HuH-7.5 (cell line): ENCODE measurements at places on chromosomes 7 and 10.

DNA sequence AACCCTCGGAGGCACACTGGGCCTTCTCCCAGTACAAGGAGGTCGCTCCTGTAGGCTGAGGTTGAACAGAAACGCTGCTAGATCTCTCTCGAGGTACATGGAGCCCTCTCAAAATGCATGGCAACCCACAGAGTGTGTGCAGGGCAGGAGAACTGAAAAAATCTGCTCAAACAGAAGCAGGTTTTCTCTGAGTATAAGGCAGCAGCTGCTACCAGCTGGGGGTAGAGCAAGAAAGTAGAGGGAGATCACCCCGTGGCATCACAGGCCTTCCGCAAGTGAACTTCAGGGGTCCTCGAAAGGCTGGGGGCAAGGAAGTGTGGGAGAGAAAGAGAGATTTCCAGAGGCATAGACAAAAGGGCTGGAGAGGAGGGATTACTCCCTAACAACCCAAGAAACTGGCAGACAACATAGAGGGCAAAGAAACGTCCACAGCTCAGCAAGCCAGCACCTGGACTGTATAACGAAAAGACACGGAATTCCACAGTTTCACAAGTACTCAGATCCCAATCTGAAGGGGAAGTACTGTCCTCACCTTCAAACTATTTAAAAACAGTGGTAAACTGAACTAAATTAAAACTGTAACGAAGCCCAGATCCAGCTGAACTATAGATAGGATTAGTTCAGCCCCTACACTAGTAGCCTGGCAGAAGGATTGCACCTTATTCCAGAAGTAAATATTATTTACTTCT lies 299.2 kb downstream of the IPMK start:
- DNase-seq, result no peak

DNA sequence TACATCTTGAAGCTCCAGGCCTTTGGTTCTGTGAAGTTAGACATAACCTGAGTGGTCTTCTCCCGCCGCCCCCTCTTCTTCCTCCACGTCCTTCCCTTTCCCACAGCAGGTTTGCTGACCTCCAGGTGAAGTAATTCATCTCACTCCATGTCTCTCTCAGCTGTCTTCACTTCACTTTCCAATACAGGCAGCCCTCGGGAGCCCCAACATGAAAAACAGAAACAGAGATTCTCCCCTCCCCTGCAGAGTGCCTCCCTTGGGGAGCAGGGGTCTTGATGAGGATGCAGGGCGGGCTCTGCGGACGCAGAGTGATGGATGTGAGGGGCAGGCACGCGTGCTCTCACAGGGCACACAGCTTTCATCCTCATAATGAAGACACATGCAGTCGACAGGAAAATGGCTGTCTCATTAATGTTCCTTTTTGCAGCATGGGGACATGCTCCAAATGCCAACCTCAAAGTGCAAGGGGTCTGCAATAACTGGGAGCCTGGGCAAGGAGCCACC lies 95.6 kb downstream of the GPAM start:
- no peak for DNase-seq

GRCh38 chr7:151430391-151431205 lies 9.3 kb downstream of the CRYGN start:
- no peak for DNase-seq

DNA sequence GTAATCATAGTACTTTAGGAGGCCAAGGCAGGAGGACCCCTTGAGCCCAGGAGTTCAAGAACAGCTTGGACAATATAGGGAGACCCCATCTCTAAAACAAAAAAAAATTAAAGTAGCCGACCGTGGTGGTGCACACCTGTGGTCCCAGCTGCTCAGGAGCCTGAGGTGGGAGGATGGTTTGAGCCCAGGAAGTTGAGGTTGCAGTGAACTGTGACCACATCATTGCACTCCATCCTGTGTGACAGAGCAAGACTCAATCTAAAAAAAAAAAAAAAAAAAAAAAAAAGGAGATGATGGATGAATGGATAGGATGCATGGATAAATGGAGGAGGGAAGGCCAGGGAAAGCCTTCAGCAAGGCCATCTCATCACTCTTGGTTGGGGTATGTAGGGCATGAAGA lies 33.4 kb upstream of the BMPR1A start:
- no peak for DNase-seq

DNA sequence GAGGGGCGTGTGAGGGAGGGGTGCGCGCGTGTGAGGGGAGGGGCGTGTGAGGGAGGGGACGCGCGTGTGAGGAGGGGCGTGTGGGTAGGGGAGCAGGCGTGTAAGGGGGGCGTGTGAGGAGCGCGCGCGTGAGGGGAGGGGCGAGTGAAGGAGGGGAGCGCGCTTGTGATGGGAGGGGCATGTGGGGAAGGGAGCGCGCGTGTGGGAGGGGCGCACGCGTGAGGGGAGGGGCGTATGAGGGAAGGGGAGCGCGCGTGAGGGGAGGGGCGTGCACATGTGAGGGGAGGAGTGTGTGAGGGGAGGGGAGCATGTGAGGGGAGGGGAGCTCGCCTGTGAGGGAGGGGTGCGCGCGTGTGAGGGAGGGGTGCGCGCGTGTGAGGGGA lies 19.1 kb downstream of the MXI1 start:
- peak; percentile 81 for DNase-seq

- DNase-seq, result no peak
Measured at GRCh38 chr10:132810807-132811700, 25.1 kb upstream of the NKX6-2 start.

DNA sequence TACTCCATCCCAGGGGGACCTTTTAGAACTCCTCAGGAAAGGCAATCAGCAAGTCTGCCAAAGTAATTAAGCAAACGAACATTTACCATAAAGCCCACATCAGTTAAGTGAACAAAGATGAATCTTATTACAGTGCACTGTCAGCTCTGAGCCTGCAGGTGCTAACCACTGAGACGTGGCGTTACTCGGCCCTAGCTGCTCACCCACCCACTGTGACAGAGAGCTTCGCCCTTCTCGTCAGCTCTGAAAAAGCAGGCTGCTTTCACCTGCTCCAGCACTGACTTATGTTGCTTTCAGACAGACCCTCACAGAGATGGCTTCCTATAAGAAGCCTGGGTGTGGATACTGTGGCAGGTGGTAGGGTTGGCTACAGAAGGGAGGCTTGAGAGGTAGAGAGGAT lies 57.7 kb upstream of the KCNIP2 start:
- DNase-seq, result no peak

DNA sequence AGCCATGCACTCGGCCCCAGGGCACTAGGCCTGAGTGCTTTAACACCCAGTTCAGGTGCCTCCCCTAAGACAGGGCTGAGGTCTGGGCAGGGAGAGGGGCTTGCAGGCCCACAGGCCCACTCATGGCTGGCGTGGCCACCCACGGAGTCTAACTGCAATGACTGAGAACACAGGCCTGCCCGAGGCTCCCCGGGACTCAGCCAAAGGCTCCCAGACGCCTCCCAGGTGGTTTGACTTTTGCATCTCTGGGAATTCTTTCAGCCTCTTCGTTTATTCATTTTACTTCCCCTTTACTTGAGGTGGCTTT lies 37.3 kb downstream of the PTPRN2 start:
- DNase-seq, result no peak

- peak; percentile 42 for DNase-seq
Measured at GRCh38 chr7:27091105-27091504, 4.7 kb downstream of the HOXA1 start.

GRCh38 chr7:112383671-112384417 lies 66.4 kb upstream of the IFRD1 start:
- DNase-seq, result no peak

GRCh38 chr10:110701617-110701971 lies 57.5 kb downstream of the RBM20 start:
- no peak for DNase-seq

DNA sequence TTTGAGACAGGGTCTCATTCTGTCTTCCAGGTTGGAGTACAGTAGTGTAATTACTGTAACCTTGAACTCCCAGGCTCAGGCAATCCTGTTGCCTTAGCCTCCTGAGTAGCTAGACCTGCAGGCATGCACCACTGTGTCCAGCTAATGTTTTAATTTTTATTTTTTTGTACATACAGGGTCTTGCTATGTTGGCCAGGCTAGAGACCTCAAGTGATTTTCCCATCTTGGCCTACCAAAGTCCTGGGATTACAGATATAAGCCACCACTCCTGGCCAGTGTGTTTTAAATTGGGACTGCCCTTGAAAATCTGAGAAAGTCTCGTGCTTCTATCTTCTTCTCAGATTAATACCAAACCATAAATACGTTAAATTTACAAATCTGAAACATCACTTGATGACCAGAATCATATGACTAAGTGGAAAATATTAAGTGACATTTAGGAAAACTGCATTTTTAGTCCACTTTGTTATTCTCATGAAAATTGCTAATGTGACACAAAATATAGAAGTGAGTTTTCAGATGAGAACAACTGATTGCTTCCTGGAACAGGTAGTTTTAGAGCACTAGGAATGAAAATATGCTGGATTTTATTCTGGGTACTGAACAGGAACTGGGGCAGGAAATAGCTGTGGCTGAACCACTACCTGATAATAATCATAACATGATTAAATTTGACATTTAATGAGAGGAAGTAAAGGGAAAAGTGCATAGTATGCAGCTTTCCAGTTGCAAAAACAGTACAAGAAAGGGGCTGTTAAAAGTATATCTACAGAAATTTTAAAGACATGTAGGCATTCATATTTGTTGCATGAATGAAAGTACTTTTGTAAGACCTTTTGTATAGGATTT lies 4.2 kb downstream of the PHTF2 start:
- DNase-seq, result no peak

GRCh38 chr7:12358694-12359093 lies 45.0 kb downstream of the VWDE start:
- DNase-seq, result no peak

DNA sequence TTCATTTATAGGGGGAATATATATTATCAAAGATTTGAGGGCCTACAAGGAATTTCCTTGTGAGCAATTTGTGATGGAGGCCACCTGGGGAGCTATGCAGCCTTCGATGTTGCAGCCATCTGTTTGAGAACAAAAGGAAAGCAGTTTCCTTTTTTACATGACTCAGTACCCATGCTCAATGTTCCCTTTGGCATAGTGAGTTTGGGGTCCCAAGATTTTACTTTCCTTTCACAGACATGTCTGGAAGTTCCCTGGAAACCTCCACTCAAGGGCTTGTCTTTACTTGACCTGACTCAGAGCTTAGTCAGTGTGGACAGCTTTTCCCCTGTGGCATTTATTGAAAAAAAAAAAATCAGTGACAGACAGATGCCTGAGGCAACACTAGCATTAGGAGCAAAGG lies 73.5 kb upstream of the VIPR2 start:
- DNase-seq, result no peak

GRCh38 chr7:24580283-24580946 lies 7.2 kb downstream of the PALS2 start:
- peak; percentile 12 for DNase-seq

GRCh38 chr7:34224281-34224680 lies 318.9 kb downstream of the BMPER start:
- no peak for DNase-seq

- no peak for DNase-seq
Measured at GRCh38 chr10:60236869-60237524, 152.7 kb downstream of the ANK3 start.

DNA sequence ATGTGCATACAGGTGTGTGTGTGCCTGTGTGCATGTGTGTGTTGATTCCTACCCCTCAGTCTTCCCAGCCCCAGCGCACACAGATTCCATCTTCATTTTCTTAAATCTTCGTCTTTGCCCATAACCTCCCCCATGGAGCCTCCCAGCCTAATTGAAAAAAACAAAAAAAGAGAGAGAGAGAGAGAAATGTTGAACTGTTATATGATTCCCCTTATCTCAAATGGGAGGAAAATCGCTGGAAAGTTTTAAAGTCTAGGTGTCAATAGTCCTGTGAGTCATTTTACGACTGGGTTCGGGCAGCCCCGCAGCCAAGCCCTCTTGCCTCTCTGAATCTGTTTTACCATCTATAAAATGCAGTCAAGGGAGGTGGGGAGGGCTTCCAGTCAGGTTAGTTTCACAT lies 60.9 kb downstream of the SPOCK2 start:
- DNase-seq, result no peak

DNA sequence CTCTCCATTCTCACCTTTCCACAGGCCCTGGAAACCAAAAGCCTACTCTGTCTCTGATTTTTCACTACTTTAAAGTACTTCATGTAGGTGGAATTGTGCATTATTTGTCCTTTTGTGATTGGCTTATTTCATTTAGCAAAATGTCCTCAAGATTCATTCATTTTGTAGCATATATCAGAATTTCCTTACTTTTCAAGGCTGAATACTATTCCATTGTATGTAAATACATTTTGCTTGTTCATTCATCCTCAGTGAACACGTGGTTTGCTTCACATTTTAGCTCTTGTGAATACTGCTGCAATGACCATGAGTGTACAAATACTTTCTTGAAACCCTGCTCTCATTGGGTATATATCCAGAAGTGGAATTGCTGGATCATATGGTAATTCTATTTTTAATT lies 8.8 kb downstream of the C1GALT1 start:
- DNase-seq, result no peak

DNA sequence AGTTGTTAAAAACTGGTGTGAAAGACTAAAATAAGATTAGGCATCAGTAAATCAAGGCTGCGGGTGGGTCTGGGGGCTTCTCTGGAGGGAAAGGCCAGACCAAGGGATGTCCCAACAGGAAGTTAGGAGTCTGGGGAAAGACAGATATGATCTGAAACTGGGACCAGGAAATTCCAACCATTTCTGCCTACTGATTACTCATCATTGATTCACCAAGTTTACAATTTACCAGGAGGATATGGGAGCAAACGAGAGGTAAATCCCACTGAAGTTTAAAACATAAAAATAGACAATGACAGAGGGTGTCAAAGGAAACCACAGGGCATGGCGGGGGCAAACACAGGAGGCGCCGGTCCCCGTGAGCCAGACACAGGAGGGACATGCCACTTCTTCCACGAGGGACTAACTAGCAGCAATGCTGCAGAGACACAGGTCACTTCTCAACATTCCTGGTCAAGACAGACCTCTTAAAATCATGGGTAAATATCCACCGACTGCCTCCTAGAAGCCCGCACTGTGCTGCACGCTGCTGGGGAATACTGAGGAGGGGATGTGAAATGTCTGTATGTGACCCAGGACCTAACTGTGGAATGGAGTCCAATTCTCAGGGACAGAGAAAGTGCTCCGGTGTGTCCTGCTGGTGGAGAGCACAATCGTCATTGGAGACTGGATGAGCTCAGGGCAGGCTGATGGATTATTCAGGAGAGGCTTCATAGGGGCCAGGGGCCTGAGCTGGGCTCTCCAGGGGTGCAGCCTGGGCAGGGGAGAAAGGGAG lies 153.4 kb upstream of the KLF14 start:
- no peak for DNase-seq

DNA sequence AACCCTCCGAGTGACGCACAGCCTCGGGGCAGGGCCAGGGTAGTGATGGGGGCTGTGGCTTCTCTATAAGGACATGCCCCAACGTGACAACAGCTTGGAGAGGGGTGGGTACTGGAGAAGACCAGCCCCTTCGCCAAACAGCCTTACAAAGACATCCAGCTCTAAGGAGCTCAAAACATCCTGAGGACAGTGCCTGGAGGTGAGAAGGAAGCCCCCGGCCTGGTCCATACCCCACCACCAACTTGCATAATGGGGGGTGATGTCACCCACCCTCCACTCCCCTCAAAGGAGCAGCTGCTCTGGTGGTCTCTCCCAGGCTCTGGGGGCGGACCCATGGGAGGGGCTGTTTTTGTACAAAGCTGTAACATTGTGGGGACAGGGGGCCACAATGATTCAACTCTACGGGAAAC lies 15.1 kb downstream of the PRSS2 start:
- DNase-seq, result no peak
